ENCODE measurements at places on chromosomes 16 and 17. TPM values are rescaled to one million over a fixed set of nuclear protein-coding genes. Genes with fewer than 3 reads are reported as not detected.

DNA sequence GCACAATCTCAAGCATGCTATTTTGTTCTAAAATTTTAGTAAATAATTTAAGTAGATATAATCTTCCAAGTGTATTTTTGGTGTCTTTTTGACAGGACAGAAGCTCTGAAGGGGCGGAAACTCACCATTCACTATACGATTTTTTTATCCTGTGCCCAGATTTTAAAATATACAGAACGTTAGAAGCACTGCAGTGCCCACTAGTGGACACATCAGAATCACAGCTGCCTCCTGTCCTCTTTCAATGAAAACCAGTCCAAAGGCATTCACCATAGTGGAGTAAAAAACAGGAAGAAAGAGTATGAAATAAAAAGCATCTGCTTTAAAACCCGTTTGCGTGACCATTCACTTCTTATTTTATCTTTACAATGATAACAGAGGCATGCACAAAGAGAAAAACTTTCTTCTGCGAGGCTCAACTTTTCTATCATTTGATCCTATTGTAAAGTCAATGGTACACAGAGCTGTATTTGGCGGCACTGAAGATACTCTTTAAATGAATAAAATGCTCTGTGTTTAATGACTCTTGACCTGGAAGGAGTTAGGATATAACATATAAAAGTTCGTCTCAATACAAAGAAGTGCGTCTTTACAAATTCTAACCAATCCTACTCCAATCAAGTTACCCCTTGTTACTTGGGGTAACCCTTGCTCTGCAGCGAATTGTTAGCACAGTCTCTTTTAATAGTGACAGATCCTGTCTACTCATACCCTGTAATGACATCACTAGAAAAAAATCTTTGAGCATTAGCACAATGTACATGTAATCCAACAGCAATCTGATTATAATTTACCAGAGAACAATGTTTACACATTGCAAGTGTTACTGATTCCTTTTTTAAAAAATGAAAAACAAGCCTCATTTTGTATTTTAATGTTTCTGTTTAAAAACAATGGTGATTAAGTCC is 339.8 kb upstream of the PSMD7 start:
- no peaks in the 10 kb centered on the region for H3K36me3 ChIP-seq
- H3K4me1 ChIP-seq, result no peaks in the 10 kb centered on the region
- H3K27ac ChIP-seq, result no peak overlapping the region
- no peak overlapping the region for H3K4me3 ChIP-seq
- peaks cover 88% of the 10 kb centered on the region for H3K27me3 ChIP-seq
- peak; percentile 65 for DNase-seq

GRCh38 chr17:58351182-58351581 is 819 bp downstream of the SUPT4H1 start:
- peak overlapping the region; percentile 98 for H3K4me3 ChIP-seq
- H3K27ac ChIP-seq, result peak overlapping the region; percentile 97
- peaks cover 60% of the 10 kb centered on the region for H3K36me3 ChIP-seq
- peaks cover 10% of the 10 kb centered on the region for H3K4me1 ChIP-seq
- no peak for DNase-seq
- no peaks in the 10 kb centered on the region for H3K27me3 ChIP-seq

DNA sequence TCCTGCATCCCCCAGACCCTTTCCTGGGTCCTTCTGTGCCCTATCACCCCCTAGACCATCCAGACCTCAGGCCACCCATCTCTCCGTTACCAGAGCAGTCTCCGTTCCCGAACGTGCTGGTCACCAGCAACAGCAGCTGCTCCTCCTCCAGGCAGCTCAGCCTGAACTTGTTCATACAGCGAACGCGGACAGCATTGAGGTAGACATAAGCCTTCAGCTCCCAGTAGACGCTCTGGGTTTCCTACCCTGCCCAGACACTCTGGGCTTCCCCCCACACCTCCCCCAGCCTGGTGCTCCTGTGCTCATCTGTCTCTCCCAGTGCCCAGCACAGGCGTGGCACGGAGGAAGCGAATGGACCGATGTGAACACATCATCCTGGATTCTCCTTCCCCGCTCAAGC is 41.6 kb upstream of the RNFT1 start:
- H3K27ac ChIP-seq, result no peak overlapping the region
- peaks cover 6% of the 10 kb centered on the region for H3K36me3 ChIP-seq
- no peaks in the 10 kb centered on the region for H3K4me1 ChIP-seq
- H3K4me3 ChIP-seq, result no peak overlapping the region

- H3K4me3 ChIP-seq, result no peak overlapping the region
- peak overlapping the region; percentile 77 for H3K27ac ChIP-seq
- H3K27me3 ChIP-seq, result peaks cover 5% of the 10 kb centered on the region
- no peaks in the 10 kb centered on the region for H3K36me3 ChIP-seq
- H3K4me1 ChIP-seq, result no peaks in the 10 kb centered on the region
- peak; percentile 84 for DNase-seq
Measured at GRCh38 chr17:42928714-42929496, 28.3 kb downstream of the G6PC1 start.

- H3K4me1 ChIP-seq, result no peaks in the 10 kb centered on the region
- H3K27ac ChIP-seq, result no peak overlapping the region
- H3K4me3 ChIP-seq, result no peak overlapping the region
- H3K36me3 ChIP-seq, result no peaks in the 10 kb centered on the region
- H3K27me3 ChIP-seq, result no peaks in the 10 kb centered on the region
- DNase-seq, result no peak
Measured at GRCh38 chr17:67696347-67696746, 21.4 kb upstream of the NOL11 start.

- H3K27ac ChIP-seq, result no peak overlapping the region
- no peak for DNase-seq
- no peaks in the 10 kb centered on the region for H3K4me1 ChIP-seq
Measured at GRCh38 chr17:83012200-83012785, 67.1 kb upstream of the METRNL start.

DNA sequence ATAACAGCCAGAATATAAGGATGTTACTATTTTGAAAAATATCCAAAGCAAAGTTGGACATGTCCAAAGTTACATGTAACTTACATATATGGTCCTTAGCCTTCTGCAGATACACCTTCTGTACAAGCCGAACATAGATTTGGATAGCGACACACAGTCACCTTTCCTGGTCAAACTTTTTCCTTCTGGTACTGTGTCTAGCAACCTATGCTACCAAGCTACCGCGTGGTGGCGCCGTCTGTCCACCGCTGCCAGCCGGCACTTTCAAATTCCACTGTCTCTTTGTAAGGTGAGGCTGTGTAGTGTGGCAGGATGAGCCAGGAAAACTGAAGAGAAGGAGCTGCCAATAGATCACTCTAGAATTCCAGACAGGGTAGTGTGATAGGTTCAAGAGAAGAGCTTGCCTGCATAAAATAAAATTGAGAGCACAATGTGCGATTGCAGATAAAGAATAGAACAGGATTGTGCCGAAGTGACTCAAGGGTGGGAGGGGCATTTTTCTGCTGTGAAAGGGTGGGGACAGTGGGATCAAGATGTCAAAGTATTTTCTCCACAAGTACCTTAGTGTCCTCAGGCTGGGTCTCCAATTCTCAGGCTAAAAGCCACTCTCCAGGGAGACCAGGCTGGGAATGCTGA is 366.9 kb downstream of the SLC39A11 start:
- no peak overlapping the region for H3K27ac ChIP-seq
- H3K4me3 ChIP-seq, result no peak overlapping the region
- no peaks in the 10 kb centered on the region for H3K27me3 ChIP-seq
- peak; percentile 72 for DNase-seq

- H3K4me3 ChIP-seq, result no peak overlapping the region
- peaks cover 2% of the 10 kb centered on the region for H3K4me1 ChIP-seq
- no peak overlapping the region for H3K27ac ChIP-seq
- H3K27me3 ChIP-seq, result no peaks in the 10 kb centered on the region
Measured at GRCh38 chr16:84467256-84467655, 37.2 kb downstream of the MEAK7 start.

DNA sequence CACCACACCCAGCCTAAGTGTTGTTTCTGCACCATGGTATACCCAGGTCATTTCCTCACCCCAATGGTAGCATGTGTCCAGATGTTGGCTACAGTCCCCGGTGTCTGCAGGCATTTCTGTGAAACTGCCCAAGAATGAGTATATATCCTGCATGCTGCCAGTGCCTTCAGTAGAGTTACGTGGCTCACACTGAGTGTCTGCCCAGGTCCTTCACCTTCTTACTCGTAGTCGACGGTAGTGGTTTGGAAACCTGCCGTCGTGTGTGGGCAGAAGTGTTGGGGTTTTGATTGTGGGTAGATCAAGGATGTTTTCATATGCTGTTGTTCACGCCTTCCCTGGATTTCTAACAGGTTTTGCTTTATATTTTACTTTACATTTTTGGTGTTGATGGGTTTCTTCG is 16.8 kb downstream of the TCF25 start:
- DNase-seq, result no peak
- H3K4me3 ChIP-seq, result no peak overlapping the region
- H3K36me3 ChIP-seq, result peaks cover 81% of the 10 kb centered on the region
- H3K27ac ChIP-seq, result no peak overlapping the region

DNA sequence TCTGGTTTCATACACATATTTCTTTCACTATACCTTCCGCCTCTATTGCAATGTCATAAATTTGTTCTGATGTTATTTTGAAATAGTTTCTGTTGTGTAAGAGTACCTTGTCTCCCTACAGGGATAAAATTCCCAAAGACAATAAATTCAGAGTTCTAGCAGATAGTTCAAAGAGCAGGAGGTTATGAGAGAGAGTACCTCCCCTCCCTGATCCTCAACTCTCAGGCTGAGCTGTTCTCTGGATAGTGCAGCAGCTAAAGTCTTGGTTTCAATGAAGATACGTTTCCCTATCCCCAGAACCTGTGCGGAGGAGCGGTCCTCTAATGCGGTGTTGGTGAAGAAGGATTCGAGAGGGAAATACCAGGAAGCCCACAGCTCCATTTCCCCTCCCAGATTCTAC is 190.2 kb upstream of the CPHXL start:
- H3K4me3 ChIP-seq, result no peak overlapping the region
- peaks cover 8% of the 10 kb centered on the region for H3K4me1 ChIP-seq
- DNase-seq, result no peak
- H3K36me3 ChIP-seq, result no peaks in the 10 kb centered on the region
- no peak overlapping the region for H3K27ac ChIP-seq

DNA sequence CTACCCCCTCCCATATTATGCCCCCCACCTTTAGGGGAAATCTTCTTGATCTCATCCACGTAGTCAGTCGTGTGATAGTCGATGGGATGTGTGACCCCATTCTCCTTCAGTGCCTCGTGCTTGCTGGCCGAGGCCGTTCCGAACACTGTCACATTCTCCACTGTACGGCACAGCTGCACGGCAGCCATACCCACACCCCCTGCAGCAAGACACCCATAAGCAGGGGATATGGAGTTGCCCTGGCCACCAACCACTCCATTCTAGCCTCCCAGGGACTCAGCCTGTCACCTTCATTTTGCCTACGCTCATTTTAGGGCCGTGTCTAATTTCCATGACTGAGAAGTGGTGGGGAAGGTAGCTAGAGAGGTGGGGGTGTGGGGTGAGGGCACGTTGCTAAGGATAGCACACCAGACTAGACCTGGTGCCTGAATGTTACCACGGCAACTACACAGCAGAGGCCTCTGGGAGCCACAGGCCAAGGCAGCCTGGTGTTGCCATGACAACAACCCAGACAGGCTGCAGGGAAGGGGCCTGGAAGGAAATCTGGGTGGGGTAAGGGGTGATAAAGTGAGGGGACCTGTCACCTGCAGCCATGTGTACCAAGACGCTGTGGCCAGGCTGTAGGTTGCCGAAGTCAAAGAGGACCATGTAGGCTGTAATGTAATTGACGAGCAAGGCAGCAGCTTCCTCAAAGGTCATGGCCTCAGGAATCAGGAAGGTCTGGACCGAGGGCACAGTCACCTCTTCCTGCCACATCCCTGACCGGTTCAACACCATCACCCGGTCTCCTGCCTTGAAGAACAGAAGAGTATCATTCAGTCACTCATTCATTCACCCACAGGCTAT is 4.0 kb downstream of the VAT1 start:
- peaks cover 14% of the 10 kb centered on the region for H3K4me1 ChIP-seq
- H3K27ac ChIP-seq, result no peak overlapping the region
- no peaks in the 10 kb centered on the region for H3K27me3 ChIP-seq

DNA sequence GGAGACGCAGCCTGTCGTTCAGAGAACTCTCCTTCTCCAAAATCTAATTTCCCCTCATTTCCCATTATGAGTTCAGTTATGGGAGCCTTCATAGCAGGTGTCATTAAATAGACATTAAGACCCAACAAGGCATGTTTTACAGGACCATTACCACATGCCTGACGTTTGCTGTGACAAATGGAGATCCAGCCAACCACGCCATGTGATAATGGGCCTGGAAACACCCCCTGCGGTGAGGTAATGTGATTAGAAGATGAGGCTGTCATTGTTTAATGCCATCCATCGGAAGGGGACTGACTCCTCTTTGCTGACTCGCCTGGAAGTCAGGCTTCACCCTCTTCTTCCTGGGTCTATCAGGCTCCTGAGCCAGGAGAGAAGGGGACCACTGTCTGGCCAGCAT is 76.9 kb downstream of the WSCD1 start:
- H3K27me3 ChIP-seq, result peaks cover 66% of the 10 kb centered on the region
- no peak for DNase-seq
- no peaks in the 10 kb centered on the region for H3K36me3 ChIP-seq
- H3K4me3 ChIP-seq, result no peak overlapping the region
- no peak overlapping the region for H3K27ac ChIP-seq
- no peaks in the 10 kb centered on the region for H3K4me1 ChIP-seq

DNA sequence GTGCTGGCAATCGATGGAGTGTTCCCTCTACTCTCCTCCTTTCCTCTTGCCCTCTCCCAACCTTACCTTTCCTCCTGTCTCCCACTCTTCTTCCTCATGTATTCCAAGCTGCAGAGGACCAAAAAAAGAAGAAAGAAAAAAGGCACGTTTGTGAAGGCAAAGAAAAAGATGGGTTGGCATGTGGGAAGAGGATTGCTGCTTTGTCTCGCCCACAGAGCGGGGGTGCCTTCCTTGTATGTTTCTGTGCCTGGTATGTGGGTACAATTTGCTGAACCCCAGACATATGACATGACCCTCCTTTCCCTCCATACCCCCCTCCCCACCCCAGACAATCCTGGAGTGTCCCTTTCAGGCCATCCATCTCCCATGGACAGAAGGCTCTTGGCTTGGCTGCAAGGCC is 13.1 kb upstream of the CTCF start:
- no peak for DNase-seq
- H3K27ac ChIP-seq, result no peak overlapping the region

DNA sequence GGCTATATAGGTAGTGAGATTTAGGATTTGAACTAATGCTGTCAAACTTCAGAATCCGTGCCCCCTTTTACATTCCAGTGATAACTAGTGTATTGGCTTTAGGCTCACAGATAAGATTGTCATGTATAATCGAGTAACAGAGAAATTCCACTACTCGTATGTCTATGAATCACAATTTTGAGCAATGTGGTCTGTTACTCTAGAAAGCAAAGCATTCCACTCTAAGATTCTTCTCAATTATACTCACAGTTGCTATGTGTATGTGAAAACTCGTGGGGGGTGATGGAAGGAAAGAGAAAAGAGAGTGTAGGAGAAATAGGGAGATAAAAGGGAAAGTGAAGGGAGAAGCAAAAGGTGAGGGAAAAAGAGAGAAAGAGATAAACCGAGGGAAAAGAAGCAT is 1175.1 kb upstream of the GOT2 start:
- H3K36me3 ChIP-seq, result no peaks in the 10 kb centered on the region
- peaks cover 20% of the 10 kb centered on the region for H3K4me1 ChIP-seq
- no peak overlapping the region for H3K4me3 ChIP-seq
- H3K27ac ChIP-seq, result no peak overlapping the region

GRCh38 chr16:11401161-11402050 is 56.1 kb downstream of the RMI2 start:
- H3K4me3 ChIP-seq, result no peak overlapping the region
- no peaks in the 10 kb centered on the region for H3K4me1 ChIP-seq
- no peak overlapping the region for H3K27ac ChIP-seq
- no peaks in the 10 kb centered on the region for H3K36me3 ChIP-seq
- DNase-seq, result peak; percentile 63

FBXW10 gene
- 0.23 TPM for total RNA-seq

PCYT2 gene
- 26.8 TPM for total RNA-seq

TMEM235 gene
- total RNA-seq, result not detected

SEZ6L2 gene
- 3.2 TPM for total RNA-seq
